Stimulated activated CD4-positive, alpha-beta T cell treated with anti-CD3 and anti-CD28 coated beads, TNF-alpha, amount 100 ng/mL, for 48 hours (primary cell): ENCODE measurements at places on chromosomes 13 and 19.

- no peak for DNase-seq
Measured at GRCh38 chr13:95620825-95621498, 23.5 kb downstream of the DZIP1 start.

DNA sequence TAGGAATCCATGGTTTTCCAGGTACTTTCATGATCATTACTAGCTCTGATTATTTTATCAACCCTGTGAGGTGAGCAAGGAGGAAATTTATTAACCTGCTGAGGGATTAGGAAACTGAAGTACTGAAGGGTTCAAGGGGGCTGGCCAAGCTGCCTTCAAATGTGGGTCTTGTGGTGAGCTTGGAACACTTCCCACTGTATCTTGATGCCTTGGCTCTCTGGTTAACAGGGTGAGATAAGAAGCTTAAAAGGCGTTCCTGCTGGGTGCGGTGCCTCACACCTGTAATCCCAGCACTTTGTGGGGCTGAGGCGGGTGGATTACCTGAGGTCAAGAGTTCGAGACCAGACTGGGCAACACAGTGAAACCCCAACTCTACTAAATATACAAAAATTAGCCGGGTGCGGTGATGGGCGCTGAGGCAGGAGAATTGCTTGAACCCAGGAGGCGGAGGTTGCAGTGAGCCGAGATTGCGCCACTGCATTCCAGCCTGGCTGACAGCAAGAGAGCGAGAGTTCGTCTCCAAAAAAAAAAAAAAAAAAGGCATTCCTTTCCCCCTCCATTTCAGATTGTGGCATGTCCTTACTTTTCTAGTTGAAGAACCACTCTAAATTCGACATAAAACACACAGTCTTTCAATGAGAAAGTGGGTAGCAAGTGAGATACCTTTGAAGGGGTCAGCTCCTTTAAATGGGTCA, 70.2 kb downstream of the KLF2 start:
- DNase-seq, result no peak

- DNase-seq, result no peak
Measured at GRCh38 chr19:13984186-13984585, 21.9 kb downstream of the RFX1 start.

GRCh38 chr13:70905035-70905434, 796.8 kb upstream of the KLHL1 start:
- no peak for DNase-seq

- no peak for DNase-seq
Measured at GRCh38 chr19:18428787-18429674, 8.9 kb downstream of the ISYNA1 start.

DNA sequence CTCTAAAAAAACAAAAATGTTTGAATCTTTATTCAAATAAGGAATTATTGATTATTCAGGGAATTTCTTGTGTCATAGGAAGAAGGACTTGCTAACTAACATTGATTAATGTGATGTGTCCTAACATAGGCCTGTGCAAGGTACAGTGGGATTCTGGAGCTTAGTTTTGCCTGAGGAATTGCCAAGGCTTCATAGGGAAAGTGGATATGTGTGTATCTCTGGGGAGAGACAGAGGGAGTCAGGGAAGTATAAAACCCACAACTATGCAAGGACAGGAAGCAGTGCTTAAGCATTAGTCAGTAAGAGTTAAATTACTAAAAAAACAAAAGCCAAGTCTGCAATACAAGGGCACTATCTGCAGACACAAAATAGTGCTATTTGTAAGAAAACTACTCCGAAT, 59.6 kb downstream of the WDFY2 start:
- DNase-seq, result no peak

GRCh38 chr13:112270951-112271350, 105.2 kb upstream of the SPACA7 start:
- no peak for DNase-seq

DNA sequence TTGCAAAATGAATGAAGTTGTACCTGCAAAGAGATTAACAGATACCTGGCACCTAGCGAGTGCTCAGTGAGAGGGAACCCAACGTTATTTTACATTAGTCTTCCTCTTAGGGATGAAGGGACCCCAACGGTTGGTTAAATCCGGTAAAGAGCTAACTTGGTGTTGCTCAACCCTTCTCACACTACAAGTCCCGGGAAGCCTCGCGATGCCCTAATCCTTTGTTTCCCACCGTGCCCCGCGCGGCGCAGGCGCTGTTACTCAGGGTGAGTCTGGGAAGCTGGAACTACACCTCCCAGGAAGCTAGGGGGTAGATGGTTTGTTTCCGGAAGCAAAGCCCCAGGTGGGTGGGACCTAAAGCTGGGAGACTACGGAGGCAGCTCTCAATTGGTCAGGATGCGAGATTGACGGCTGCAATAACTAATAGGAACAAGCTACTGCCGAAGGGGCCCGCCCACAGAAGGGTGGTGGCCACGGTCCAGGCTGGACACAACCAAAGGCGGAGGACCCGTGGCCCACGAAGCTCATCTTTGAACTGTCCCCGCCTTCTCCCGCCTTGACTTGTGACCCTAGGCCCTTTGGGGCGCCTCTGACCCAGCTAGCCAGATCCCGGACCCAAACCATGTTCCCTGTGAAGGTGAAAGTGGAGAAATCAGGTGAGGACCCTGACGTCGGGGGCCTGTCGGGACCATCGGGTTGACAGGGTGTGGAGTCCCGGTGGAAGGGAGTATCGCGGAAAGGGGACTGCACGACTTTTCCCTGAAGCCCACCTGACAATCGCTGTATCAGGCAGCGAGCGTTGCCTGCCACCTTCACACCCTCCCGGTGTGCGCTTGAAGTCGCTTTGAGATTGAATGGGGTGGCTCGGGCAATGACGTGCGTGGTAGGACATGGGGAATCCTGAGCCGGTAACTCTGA, at the start of gene LIN37:
Gene LIN37 (plus strand): TSS at position 471 of the 915 bp plus-strand sequence. CDS start 149 bp downstream, at position 620.
- peak; percentile 96 for DNase-seq

GRCh38 chr13:114143806-114144605, 11.6 kb upstream of the RASA3 start:
- no peak for DNase-seq

- DNase-seq, result no peak
Measured at GRCh38 chr19:10107817-10108367, 1.7 kb downstream of the PPAN start.

- DNase-seq, result peak; percentile 99
Measured at GRCh38 chr19:45001087-45001739, at the start of gene RELB. TSS of gene RELB (plus strand) at chr19:45001464. CDS start at chr19:45001580, 116 bp downstream.

GRCh38 chr19:22807061-22807835, 23.3 kb upstream of the ZNF99 start:
- no peak for DNase-seq

DNA sequence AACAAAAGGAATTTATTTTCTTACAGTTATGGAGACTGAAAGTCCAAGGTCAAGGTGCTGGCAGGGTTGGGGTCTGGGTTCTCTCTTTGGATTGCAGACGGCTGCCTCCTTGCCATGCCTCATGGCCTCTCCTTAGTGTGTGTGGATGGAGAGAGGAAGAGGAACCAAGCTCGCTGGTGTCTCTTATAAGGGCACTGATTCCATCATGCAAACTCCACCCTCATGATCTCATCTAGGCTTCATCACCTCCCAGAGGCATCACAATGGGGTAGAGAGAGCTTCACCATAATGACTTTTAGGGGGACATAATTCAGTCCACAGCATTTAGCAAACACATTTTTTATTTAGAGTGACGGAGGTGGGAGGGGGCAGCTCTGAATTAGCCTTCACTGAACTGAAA, 104.9 kb upstream of the ABCC4 start:
- no peak for DNase-seq

DNA sequence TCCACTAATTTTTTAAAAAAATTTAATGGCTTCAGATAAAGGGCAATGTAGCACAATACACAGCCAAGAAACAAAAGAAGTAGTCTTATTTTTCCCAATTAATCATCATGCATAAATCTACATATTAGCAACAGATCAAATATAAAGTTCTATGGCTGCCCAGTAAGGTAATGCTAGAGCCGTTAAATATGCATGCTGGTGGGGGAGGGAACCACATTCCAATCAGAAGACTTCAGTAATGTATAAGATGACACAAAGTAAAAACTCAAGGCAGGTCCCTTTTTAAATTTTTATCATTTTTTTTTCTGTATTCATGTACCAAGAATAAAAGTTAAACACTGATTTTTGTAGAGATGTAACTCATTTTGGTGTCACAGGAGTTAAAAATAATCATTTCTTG, 62.0 kb downstream of the MPHOSPH8 start:
- no peak for DNase-seq

DNA sequence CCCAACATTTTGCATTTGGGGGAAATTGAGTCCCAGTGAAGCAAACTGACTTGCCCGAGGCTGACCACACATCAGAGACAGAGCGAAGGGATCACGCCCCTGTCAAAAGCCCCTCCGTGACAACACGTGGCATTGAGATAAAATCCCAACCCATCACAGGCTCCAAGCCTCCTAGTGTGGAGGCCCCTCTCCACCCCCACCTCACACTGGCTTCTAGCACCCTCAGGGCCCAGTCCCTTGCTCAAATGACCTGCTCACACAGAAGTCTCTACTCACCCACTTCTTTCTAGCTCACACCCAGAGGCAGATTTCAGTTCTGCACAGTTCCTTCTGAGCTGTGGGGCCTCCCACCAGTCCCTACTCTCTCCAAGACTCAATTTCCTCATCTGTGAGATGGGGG, 10.3 kb downstream of the HPN start:
- DNase-seq, result no peak

- no peak for DNase-seq
Measured at GRCh38 chr13:95067303-95067702, 233.9 kb downstream of the ABCC4 start.

GRCh38 chr19:3338541-3339181, 27.7 kb upstream of the NFIC start:
- DNase-seq, result no peak

DNA sequence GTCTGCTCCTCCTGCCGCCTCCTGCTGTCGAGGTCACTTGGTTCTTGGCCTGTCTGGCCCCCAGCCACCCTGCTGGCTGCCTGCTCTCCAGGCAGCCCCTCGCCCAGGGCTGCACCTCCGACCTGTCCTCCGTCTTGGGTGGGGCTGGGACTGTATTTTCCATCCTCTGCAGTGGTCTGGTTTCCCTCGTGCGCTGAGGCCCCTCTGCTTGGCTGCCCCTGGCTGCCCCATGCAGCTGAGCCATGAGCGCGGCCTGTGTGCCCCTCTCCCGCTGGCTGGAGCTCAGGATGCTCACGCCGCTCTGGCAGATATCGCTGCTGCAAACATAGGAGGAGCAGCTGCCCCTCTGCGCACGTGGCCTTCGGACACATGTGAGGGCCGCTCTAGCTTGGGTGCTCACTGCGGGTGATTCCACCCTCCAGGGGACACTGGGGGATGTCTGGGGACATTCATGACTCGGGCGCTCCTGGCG, 14.0 kb downstream of the UHRF1 start:
- DNase-seq, result no peak

DNA sequence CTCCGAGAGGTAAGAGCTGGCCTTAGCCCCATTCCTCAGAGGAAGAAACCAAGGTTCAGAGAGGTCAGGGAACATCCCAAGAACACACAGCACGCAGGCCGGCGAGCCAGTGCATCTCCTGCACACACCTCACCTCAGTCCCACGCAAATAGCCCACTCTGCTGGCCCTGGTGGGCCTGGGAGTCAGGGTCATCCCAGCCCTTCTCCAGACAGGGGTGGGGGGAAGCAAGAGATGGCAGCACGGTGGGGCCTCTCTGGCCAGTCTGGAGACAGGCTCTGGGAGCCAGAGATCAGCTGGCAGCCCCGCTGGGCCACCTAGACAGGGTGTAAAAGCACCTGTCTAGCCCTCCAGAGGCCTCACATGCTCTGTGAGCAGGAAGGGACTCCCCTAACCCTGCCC, 26.8 kb downstream of the TUBA3C start:
- no peak for DNase-seq

GRCh38 chr19:16418597-16418962, 53.2 kb downstream of the EPS15L1 start:
- no peak for DNase-seq

GRCh38 chr13:39887387-39887786, 231.9 kb downstream of the COG6 start:
- DNase-seq, result no peak

GRCh38 chr19:16160445-16160942, 12.8 kb downstream of the CIB3 start:
- no peak for DNase-seq

- DNase-seq, result no peak
Measured at GRCh38 chr13:111210544-111211469, 95.7 kb downstream of the ARHGEF7 start.

- no peak for DNase-seq
Measured at GRCh38 chr19:50669302-50670101, 20.3 kb downstream of the C19orf81 start.

- DNase-seq, result no peak
Measured at GRCh38 chr13:50224534-50224933, 209.3 kb downstream of the KCNRG start.

GRCh38 chr13:57425531-57425930, 206.0 kb upstream of the PCDH17 start:
- no peak for DNase-seq

DNA sequence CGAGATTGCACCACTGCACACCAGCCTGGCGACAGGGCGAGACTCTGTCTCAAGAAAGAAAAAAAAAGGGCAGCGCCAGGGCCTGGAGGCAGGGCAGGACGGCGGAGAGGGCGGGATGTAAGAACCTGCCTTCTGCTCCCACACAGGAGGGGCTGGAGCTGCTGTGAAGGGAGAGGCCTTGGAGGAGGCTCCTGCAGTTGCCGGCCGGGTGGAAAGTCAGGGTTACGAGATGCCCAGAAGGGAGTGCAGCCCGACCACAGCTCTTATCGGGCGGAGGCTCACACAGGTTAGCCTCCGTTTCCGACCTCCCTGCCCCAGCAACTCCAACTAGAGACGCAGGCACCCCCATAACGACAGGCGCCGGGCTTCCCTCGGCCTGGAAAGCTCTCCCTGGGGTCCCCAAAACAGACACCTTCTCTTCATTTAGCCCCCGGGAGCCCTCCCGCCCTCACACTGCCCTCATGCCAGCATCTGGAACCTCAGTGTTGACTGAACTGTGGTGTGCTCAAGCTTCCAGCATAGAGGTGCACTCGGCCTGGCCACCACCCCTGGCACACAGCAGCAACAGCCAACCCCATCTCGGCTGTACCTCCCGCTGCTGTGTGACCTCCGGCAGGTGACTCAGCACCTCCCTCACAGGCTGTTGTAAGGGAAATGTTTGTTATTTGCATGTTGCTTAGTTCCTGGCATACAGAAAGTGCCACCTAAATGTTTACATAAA, 1.4 kb downstream of the PLPP2 start:
- DNase-seq, result no peak

GRCh38 chr19:5436106-5436947, 18.9 kb upstream of the ZNRF4 start:
- DNase-seq, result no peak

DNA sequence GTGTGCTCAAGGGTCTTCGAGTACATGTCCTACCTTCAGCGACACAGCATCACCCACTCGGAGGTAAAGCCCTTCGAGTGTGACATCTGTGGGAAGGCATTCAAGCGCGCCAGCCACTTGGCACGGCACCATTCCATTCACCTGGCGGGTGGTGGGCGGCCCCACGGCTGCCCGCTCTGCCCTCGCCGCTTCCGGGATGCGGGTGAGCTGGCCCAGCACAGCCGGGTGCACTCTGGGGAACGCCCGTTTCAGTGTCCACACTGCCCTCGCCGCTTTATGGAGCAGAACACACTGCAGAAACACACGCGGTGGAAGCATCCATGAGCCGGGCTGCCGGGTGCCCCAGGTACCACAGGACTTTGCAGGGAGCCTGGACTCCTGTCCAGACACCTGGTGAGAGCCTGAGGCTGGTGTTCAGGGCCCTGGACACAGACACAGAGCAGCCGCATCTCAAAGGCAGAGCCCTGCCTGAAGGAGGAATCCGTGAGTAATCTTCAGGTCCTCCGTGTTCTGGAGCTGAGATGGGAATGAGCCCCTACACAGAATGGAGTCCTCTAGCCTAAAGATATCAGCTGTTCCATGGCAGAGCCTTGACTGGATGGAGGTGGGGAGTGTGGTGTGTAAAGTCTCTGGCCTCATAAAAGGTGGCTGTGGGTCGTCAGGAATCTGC, 1.5 kb downstream of the ZNF581 start:
- DNase-seq, result no peak
